Stimulated activated CD4-positive, alpha-beta T cell treated with anti-CD3 and anti-CD28 coated beads, TNF-alpha, amount 100 ng/mL, for 48 hours (primary cell): ENCODE measurements at places on chromosomes 7 and 10.
A peak's percentile ranks its signal among the peaks of the same experiment; 100 is the strongest.

- no peak for DNase-seq
Observed at GRCh38 chr7:11193888-11194287, 220.2 kb downstream of the PHF14 start.

DNA sequence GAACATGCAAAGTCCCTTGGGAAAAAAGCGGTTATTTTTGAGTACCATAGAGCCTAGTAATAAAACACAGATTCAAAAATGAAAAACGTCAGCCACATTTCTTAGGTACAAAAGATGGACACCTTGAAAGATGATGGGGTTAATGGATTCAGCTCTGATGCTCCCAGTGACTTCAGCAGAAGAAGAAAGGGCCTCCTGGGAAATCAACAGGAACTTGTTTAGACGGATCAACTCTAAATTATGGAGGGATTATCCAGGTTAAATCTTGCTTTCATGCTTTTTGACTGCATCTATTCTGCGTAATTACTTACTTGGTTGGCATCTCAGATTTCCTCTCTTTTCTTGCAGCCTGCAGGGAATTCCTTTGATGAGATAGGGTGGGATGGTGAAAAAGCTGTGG, 82.5 kb downstream of the TMEM178B start:
- no peak for DNase-seq

GRCh38 chr7:44530990-44531389, 10.1 kb downstream of the NPC1L1 start:
- DNase-seq, result no peak

DNA sequence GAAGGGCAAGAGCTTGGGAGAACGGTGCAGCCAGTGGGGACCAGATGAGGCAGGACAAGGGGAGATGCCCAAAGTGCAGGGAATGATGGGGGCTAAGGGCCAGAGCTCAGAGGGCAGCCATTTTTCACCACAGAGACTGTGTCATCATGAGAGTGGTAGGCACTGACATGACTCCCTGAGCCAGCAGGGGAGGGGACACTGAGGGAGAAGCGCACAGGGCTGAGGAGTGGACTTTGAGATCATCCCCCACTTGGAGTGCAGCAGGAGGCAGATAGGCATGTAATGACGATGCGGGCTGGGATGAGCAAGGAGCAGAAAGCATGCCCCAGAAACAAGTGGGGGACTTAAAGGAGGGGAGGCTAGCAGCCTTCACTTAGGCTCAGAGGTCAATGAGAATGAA, 5.2 kb upstream of the SMKR1 start:
- no peak for DNase-seq

DNA sequence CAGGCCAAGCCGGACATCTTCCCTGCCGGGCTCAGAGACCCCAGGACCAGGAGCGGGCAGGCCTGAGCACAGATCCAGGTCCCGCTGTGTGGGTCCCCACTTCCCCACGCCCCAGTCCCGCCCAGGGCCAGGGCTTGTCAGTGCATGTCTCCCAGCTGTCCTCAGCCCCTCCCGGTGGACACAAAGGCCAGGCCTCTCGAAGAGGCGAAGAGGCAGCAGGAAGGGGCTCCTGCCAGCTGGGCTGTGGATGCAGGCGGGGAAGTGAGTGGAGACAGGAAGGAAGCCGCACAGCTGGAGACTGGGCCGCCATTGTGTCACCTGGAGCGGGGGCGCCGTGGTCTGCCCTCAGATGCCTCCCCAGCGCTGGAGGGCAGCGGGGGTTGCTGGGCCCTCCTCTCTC, 4.8 kb downstream of the GRIFIN start:
- no peak for DNase-seq

DNA sequence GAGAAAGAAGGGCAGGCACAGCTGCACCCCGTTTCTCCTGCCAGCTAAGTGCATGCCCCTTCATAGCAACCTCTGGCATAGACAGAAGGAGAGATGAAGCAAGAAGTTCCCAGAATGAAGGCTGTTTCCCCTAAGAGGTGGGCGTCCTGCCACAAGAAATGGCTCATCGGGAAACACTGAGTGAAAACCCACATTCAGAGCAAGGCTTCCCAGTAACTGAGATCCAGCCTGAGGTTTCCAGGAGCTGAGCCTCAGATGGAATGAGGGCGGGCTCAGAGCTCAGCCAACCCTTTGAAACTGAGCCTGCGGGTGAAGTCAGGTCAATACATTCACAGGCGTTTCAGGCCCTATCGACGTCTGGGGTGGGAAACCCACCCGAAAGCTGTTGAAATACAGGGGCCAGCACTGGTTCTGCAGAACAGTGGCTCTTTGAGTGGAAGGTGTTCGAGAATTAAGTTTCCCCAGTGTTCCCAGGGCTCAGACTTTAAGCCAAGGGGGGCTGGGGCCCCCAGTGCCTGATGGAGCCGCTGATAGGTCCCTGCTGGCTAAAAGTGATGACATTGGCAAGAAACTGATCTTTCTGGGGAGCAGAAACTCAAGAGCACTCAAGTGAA, 510.2 kb downstream of the RPS24 start:
- no peak for DNase-seq

DNA sequence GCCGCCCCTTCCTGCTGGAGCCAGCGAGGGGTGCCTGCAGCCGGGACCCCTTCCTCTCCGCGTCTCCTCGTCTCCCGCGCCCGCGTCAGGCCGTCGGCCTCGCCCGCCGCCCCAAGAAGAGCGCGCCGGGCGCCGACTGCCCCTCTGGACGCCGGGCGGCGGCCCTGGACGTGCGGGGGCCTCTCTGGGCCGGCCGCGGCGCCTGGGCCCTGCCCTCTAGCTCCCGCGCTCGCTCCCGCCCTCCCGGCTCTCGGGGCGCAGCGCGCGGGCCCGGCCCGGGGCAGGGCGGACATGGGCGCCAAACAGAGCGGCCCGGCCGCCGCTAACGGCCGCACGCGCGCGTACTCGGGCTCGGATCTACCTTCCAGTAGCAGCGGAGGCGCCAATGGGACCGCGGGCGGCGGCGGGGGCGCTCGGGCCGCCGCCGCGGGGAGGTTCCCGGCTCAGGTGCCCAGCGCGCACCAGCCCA, 704 bp downstream of the ZNRF2 start:
- peak; percentile 32 for DNase-seq

- no peak for DNase-seq
Observed at GRCh38 chr7:73896454-73896853, 35.5 kb downstream of the TMEM270 start.
